ENCODE measurements at places on chromosomes 11 and 22.

DNA sequence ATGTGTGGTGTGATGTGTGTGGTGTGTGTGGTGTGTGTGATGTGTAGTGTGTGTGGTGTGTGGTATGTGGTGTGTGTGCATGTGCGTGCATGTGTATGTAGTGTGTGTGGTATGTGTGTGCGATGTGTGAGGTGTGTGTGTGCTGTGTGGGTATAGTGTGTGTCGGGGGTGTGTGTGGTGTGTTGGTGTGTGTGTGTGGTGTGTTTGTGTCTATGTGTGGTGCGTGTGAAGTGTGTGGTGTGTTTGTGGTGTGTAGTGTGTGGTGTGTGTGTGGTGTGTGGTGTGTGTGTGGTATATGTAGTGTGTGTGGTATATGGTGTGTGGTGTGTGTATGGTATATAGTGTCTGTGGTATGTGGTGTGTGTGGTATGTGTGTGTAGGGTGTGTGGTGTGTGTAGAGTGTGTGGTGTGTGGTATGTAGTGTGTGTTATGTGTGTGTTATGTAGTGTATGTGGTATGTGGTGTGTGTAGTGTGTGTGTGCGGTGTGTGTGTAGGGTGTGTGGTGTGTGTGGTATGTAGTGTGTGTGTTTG, 5.0 kb upstream of the PPP6R2 start:
- DNase-seq = no peak

- DNase-seq = no peak
Observed at GRCh38 chr11:69705351-69705811, 1.6 kb upstream of the FGF19 start.

- DNase-seq = peak; percentile 70
Observed at GRCh38 chr11:9664276-9665171, 647 bp downstream of the SWAP70 start.

DNA sequence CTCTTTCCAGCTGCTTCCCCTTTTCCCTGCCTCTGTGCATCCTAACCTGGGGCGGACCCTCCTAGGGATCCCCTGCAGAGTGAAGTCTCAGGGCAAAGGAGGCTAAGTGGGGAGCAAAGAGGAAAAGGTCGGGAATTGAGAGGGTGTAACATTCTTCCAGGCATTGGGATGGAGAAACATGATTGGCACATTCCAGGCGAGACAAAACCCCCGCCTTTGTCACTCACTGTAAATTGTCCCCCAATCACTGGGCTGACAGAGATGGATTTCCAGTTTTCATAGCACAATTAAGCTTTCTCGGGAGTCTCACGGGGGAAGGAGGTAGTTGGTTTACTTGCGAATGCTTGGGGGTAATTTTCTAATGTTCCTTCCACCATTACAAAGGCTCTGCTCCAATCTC, 74.9 kb downstream of the MIAT start:
- no peak for DNase-seq

DNA sequence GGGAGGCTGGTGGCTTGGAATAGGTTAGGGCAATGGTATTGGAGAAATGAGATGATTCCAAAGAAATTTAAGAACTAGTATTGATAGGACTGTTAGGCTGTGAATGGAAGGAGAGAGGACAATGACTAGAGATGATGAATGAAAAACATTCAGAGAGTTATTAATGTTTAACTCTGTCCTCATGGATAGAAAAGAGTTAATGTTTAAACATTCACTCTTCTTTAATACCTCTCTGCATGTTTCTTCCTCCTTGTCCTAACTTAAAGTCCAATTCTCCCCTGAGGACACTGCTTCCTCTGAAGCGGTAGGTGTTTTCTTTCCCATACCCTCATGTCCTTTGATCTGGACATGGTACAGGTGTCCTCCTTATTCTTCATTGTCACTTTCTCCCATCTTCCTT, 13.4 kb downstream of the CHEK1 start:
- DNase-seq = no peak
